Hematopoietic multipotent progenitor cell treated with erythropoietin and hydrocortisone succinate and interleukin-3 and kit ligand, for 4 days (in vitro differentiated cells): ENCODE measurements at places on chromosomes 1 and 21.

- no peak for DNase-seq
Measured at GRCh38 chr1:194795917-194796593, 1609.6 kb upstream of the B3GALT2 start.

DNA sequence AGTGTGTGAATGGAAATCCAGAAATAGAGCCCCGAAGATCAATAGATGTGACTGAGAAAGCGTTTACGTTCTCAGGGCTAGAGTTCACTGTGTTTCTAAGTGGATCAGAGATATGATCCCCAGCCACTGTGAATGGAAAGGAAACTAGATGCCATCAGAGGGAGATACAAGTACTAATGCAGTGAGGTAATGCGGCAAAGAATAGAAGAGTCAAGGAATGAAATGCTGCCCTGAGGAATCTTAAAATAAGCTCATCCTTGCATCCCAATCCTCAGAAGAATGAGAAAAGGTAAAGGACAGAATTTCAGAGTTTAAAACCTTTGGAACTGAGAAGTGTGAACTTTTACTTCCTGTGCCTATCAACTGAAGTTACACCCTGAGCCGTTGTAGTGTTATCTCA lies 165.5 kb upstream of the ESRRG start:
- no peak for DNase-seq

DNA sequence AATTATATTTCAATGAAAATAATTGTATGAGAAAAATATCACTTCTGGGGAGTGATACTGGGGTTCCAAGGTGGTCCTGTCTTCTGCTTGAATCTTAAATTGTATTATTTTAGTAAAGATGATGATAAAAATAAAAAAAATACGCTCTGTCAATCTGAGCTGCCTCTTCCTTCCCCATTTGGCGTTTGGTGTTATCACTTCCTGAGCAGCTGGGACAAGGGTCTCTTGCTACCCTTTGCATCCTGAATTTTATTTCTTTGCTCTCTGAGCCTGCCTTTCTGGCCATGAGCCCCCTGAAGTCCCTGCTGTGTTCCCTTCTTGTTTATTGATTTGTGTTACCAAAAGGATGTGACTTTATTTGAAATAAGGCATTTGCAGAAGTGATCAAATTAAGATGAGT lies 111.0 kb downstream of the KCNJ6 start:
- peak; percentile 59 for DNase-seq

DNA sequence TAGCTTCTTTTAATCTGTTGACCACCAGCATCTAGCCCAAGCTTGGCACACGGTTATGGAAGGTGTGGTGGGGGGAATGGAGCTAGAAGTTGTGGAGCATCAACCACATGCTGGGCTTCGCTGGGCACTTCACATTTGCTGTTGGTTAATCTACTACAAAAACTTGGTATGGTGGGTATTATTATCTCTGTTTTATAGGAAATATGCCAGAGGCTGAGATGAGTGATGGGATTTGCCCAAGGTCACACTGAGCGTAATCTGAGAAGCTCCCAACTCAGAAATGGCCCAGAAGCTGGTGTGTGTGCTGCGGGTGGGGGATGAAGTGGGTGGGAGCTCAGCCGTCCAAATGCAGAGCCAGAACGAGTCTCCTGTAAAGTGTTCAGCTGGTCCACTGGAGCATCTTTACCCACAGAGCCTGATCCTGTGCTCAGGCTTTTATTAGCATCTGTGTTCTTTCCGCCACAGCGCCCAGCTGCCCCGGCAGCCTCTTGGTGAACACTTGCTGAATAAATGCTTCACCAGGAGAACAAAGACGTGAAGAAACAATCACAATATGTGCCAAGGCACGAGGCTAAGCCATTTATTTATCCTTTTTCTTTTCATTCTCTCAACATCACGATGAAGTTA lies 98.6 kb upstream of the JUN start:
- no peak for DNase-seq

- DNase-seq: peak; percentile 83
Measured at GRCh38 chr1:157496121-157496526, 56.2 kb downstream of the FCRL5 start.

- DNase-seq: no peak
Measured at GRCh38 chr1:89171067-89171438, 4.8 kb downstream of the GBP7 start.

DNA sequence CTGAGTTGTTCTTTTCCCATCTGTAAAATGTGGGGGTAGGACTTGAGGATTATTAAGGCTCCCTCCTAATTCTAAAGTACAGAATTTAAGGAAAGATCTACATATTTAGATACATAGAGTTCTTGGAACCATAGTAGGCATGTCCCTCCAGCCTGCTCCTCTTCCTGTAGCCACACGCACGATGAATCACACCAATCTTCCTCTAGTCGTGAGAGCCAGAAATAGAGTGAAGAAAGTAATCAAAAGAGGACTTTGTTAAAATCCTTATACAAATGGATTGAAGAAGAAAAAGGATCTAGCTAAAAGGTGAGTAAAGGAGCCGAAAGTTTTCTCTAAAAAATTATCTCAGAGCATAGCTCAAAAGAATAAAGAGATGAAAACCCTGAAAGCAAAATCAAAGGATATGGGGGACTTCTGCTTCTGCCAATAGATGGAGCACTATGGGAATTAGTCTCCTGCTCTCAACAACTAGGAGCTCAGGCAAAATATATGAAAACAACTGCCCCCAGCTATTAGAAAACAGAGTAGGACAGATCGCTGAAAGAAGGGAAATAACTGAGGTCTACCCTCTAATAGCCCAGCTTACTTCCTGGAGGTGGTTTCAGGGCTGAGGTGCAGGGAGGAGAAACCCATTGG lies 8.5 kb downstream of the C1orf141 start:
- no peak for DNase-seq

DNA sequence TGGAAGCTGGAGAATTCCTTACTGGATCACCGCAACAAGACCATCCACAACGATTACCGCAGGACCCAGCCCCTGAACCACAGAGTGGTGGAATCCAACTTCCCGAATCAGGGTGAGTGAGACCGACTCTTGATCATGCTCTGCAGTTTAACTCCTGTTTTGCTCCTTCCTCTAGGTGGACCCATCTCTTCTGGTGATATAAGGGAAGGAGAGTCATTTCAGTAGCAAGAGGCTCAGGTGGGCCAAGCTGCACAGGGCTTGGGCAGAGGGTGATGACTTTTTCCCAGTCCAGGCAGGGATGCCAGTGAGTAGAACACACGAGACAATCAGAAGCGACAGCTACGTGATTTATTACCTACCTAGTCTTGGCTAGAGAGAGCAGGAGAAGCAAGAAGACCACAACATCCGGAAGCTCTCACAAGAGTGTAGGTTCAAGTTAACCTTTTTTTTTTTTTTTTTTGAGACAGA lies 25.2 kb downstream of the CA6 start:
- peak; percentile 69 for DNase-seq

DNA sequence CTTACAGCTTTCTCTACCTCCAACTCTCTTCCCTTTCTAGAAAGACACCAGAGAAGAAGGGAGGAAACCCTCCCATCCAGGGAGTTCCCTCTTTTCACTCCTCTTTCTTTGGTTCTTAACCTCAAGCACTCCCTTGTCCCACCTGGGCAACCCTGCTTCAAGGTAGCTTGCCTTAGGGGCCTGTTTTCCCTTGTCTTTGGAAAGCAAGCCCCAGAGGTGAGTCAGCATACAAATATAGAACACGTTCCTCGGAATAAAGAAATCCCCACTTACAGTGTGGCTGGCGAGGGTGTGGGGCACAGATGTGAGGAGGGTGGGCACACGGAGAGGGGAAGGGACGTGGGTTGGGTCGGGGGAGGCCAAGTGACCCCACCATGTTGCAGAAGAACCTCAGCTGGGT lies 26.1 kb upstream of the KCNE2 start:
- no peak for DNase-seq

DNA sequence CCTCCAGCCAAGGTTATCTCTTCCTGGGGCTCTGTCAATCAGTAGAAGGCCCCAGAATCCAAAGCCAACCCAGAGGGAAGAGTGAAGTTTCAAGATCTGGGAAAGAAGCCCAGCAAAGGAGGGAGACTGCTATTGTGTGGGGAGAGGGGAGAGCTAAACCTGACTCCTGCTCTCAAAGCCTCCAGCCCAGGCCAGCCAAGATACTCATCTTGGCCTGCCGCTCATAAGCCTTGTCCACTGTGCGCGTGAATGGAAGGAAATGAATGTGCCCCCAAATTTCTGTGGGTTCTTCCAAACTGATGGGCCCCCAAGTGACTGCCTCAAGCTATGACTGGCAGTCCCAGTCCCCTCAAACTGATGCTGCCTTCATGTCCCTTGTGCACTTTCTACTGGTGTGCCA lies 2.0 kb downstream of the PLXNA2 start:
- DNase-seq: no peak

GRCh38 chr1:175555266-175555665 lies 188.1 kb downstream of the TNR start:
- DNase-seq: no peak

DNA sequence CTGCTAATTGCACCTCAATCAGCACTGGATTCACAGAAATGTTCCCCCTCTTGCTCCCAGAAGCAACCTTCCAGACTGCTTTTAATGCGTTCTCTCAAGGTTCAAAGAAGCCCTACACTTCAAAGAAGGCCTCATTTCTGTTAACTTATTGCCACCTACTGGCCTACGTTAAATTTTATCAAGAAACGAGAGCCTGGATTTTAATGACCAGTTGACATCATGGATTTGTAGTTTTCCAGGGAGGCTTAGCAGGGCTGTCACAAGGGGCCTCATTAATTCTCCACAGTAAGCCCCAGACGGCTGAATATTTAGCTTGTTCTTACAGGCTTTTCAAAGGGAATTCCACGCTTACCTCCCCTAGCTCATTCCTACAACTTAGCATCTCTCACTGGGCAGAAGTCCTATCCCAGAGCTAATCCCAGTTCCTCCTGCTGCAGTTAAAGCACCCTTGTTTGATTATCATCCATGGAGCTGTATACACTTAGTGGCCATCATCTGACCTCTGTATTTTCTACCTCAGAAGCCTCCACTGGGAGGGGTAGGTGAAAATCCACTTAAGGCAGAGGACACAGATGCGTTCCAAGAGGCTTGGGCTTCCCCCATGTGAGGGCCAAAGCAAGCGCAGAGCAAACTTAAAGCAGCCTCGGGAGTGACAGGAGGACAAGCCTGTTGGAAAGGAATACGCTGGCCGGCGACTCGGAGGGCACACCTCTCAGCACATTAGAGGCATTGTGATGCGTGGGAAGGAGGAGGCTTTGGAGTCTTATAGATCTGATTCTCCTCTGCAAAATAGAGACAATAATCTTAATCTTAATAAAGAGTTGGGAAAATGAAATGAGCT lies 32.2 kb upstream of the CYP4X1 start:
- DNase-seq: peak; percentile 41

GRCh38 chr1:159884296-159884695 lies 15.7 kb downstream of the CFAP45 start:
- DNase-seq: no peak

- no peak for DNase-seq
Measured at GRCh38 chr1:114335273-114335672, 175.7 kb downstream of the TRIM33 start.

GRCh38 chr21:32147041-32147440 lies 131.8 kb downstream of the MIS18A start:
- no peak for DNase-seq

- no peak for DNase-seq
Measured at GRCh38 chr1:69710484-69711189, 142.9 kb downstream of the LRRC7 start.

- no peak for DNase-seq
Measured at GRCh38 chr1:200237066-200237465, 172.8 kb downstream of the ZNF281 start.

DNA sequence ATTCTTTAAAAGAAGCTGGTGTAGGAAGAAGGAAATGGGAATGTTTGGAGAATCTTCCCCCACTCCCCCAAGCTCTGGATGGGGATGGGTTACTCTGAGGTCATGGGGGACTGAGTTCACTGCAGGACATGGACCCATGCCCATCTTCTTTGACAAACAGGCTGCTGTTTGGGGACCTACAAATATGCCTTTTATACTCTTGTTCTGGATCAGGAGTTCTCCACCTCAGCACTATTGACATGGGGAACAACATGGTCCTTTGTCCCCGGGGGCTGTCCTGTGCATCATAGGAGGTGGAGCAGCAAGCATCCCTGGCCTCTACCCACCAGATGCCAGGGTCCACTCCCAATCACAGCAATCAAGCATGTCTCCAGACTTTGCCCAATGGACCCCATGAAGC lies 365.8 kb upstream of the C1orf174 start:
- no peak for DNase-seq

GRCh38 chr1:29625084-29625420 lies 388.7 kb downstream of the PTPRU start:
- no peak for DNase-seq

GRCh38 chr1:7070389-7071029 lies 285.3 kb downstream of the CAMTA1 start:
- DNase-seq: peak; percentile 79

GRCh38 chr1:162676087-162676486 lies 43.8 kb downstream of the DDR2 start:
- DNase-seq: no peak

DNA sequence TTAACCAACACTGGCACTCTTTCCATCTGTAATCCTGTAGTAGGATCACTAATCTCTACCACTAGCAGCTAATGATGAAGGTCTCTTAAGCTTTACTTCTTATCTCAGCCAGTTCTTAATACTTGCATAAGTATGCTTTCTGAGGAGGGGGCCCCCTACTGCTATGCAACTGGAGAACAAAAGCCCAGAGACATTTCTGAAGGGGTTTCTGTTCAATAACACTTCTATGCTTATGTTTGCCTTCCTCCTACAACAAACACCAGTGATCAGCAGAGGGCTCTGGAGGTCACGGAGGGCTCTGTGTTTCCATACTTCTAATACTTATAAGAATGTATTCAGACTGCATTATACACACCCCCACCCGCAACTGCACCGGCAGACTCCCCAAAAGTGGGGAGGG lies 215.8 kb downstream of the BARHL2 start:
- DNase-seq: no peak

- DNase-seq: peak; percentile 92
Measured at GRCh38 chr21:41121785-41122415, 46.1 kb upstream of the BACE2 start.

GRCh38 chr1:1927751-1928150 lies 8.7 kb upstream of the TMEM52 start:
- DNase-seq: no peak

GRCh38 chr1:115832651-115833050 lies 8.3 kb downstream of the NHLH2 start:
- no peak for DNase-seq

DNA sequence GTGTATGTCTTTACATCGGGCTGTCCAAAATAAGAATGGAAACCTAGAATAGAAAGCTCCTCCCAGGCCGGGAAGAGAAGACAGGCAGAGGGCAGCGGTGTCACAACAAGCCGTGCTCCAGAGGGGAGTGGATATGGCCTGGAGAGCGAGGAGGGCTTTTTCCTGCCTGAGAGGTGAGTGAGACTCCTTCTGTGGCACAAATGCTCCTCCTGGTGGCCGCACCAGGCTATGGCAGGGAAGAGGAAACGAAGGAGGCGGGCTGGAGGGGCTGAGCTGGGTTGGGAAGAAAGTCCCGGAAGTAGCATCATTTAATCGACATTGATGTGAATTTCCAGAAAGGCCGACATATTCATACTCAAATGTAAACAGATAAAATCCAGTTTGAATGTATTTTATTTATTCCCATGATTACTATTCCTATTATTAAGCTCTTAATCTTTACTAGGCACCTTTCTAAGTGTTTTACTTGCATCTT lies 54.7 kb downstream of the MEF2D start:
- DNase-seq: peak; percentile 89
